ENCODE measurements at places on chromosomes 7 and 10.

DNA sequence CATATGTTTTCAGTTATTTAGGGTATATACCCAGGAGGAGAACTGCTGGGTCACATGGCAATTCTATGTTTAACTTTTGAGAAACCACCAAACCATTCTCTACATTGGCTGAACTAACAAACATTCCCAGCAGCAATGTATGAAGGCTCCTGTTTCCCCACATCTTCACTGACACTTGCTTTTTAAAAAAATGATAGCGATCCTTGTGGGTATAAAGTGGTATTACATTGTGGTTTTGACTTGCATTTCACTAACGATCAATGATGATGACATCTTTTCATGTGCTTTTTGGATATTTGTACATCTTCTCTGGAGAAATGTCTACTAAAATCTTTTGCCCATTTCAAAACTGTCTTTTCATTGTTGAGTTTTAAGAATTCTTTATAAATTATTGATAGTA lies 51.2 kb upstream of the ANAPC16 start:
- DNase-seq: no peak

DNA sequence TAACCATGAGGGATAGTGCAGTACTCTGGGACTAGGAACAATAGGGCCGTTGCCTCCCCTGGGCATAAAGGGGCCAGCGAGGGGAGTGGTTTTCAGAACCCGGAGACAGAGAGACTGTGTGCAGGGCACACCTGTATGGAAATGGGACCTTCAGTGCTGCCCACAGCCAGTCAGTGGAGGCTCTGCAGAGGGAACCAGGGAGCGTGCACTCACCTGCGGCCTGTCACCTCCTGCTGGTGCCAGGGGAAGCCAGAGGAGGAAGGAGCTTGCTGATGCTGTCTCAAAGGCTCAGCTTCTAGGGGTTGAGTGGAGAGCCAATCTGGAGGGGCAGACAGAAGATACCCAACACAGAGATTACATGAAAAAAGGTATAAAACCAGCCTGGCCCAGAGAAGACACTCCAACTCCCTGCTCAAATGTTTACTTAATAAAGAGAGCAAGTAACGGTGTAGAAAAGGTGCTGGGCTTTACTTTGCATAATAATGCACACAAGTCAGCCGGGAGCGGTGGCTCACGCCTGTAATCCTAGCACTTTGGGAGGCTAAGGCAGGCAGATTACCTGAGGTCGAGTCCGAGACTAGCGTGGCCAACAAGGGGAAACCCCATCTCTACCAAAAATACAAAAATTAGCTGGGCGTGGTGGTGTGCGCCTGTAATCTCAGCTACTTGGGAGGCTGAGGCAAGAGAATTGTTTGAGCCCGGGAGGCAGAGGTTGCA lies 35.5 kb upstream of the WAPL start:
- DNase-seq: no peak

DNA sequence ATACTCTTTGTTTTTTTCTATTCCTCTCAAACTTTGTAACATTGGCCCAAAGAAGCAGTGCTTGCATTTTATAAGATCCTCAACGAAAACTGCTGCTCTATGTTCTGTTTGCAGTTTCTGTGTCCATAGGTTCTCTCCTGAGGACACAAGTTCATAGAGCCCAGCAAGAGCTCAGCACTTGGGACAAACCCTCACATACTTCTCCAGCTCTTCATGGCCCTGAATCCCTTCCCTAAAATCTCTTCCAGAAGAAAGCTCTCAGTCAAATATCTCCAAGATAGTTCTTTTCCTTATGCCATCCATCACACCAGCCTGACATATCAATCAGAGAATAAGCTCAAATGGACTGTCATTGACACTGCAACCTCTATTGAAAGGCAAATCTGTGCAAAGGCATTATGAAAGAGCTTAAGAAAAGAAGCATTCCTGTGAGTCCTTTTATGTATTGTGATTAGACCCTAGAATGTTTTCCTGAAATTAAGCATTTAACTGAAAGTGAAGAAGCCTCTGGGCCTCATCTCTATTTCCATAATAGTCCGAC lies 405.5 kb downstream of the ANKRD7 start:
- DNase-seq: no peak

DNA sequence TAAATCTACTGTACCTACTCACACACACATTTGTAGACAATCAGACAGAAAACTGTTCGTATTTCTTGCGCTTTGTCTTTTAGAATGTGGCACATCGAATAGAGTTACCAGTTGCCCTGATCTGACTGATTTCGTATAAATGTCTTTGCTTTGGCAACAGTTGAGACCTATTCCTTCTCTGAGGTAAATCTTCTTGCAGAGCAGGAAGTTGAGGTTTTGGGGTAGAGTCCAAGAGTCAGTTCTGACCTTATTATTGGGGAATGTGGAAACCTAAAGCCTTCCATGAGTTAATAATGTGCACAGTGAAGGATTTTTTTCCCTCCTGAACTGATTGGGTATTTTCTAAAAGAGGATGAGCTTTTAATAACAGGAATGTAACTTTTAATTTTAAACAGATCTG lies 135.3 kb downstream of the KIAA1217 start:
- no peak for DNase-seq

DNA sequence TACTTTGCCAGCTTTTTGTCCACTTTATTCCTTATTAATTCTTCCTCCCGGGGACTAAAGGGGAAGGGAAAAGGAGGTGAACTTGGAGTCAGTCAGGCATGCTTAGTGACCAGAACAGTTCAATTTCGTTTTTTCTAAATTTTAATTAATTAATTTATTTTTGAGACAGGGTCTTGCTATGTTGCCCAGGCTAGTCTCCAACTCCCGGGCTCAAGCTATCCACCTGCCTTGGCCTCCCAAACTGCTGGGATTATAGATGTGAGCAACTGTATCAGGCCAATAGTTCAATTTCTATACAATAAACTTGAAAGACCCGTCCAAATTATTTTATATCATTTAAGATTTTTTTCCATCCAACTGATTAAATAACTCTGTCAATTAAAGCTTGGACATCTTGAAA lies 1.3 kb upstream of the SLF2 start:
- no peak for DNase-seq

GRCh38 chr10:56975513-56975912 lies 614.5 kb upstream of the ZWINT start:
- no peak for DNase-seq

- no peak for DNase-seq
These were observed 88.8 kb upstream of the MDFIC start for GRCh38 chr7:114832906-114833595.

- no peak for DNase-seq
These were observed 43.4 kb downstream of the GRK5 start for GRCh38 chr10:119250641-119251314.

- no peak for DNase-seq
These were observed 2.9 kb upstream of the MTPN start for GRCh38 chr7:135980012-135980551.

DNA sequence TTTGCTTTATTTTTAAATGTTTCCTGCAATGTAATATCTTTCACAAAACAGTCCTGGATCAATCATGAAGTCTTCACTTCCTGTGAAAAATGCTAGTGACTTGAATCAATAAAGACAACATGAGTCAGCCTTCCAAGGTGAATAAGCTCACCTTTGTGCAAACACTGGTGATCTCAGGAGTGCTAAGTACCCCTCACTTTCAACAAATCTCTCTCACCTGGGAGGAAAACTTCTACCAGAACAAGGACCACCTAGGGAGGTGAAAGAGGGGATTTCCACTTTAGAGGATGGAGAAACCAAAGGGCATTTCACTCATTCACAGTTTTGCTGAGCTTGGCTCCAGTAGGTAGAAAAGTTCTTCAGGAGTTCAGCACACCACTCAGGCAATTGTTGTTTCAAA lies 64.8 kb downstream of the CALD1 start:
- no peak for DNase-seq

DNA sequence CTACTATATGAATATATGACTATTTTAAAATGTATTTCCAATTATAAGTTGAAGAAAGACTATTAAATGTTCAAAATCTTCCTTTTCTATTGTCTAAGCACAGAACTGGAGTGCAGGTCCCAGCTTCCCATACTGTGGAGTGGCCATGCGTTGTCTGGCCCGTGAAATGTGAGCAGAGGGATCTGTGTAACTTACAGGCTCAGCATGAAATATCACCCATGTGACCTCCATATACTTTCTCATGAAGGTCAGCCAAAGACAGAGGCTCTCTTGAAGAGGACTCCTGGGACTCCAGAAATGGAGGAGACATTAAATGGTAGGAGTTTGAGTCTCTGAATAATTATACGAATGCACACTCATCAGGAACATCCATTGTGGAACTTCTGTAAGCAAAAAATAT lies 92.4 kb upstream of the CAV2 start:
- no peak for DNase-seq

GRCh38 chr10:71241830-71242621 lies 29.7 kb downstream of the UNC5B start:
- no peak for DNase-seq

- no peak for DNase-seq
These were observed 124.8 kb upstream of the TMEM72 start for GRCh38 chr10:44786286-44786850.

GRCh38 chr7:100465702-100466311 lies 1.7 kb upstream of the SPACDR start:
- DNase-seq: no peak

- no peak for DNase-seq
These were observed 105.5 kb upstream of the CHST15 start for GRCh38 chr10:124198871-124199270.

GRCh38 chr7:135174941-135175340 lies 4.4 kb upstream of the CYREN start:
- no peak for DNase-seq

- DNase-seq: no peak
These were observed 169.8 kb downstream of the UBE2H start for GRCh38 chr7:129782818-129783583.

GRCh38 chr7:17407229-17407628 lies 108.8 kb downstream of the AHR start:
- DNase-seq: no peak

DNA sequence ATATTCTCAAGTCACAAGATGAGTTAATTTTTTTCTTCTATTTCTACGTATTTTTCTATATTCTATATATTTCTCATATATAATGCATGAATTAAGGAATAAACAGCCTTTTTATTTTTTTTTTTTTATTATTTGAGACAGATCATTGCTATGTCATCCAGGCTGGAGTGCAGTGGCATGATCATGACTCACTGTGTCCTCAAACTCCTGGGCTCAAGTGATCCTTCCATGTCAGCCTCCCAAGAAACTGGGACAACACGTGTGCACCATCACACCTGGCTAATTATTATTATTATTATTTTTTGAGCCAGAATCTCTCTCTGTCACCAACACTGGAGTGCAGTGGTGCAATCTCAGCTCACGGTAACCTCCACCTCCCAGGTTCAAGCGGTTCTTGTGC lies 1.5 kb downstream of the CLDN12 start:
- no peak for DNase-seq

GRCh38 chr7:106871793-106872571 lies 6.9 kb downstream of the PIK3CG start:
- DNase-seq: no peak

DNA sequence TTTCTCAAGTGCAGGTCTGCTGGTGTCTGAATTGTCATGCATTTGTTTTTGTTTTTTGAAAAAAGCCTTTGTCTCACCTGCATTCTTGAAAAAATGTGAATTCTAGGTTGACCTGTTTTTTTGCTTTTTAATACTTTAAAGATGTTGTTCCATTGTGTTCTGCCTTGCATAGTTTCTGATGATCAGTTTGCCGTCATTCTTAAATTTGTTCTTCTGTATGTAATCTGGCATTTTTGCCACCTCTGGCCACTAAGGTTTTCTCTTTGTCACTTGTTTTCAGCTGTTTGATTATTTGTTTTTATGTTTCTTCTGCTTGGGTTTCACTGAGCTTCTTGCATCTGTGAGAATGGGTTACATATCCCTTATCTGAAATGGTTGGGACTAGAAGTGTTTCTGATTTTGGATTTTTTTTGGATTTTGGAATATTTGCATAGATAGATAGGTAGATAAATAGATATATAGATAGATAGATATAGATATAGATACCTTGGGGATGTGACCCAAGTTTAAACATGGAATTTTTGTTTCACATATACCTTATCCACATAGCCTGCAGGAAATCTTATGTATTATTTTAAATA lies 16.5 kb downstream of the MGMT start:
- no peak for DNase-seq

DNA sequence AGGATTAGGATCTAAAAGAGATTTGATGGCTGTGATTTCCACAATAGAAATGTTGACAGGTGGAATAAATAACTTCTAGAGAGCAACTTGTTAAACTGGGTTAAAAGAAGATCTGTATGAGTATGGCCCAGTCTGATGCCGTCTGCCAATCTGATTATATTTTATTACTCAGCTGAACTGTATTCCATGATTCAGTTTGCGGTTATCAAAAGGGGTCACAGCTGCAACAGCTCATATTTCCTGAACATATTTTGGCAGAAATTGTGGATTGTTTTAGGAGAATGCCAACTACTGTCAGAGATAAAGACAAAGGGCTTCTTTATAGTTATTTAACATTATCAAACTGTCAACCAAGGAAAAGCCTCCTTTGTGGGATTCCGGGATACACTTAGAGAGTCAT lies 244.8 kb upstream of the MINDY3 start:
- DNase-seq: no peak

DNA sequence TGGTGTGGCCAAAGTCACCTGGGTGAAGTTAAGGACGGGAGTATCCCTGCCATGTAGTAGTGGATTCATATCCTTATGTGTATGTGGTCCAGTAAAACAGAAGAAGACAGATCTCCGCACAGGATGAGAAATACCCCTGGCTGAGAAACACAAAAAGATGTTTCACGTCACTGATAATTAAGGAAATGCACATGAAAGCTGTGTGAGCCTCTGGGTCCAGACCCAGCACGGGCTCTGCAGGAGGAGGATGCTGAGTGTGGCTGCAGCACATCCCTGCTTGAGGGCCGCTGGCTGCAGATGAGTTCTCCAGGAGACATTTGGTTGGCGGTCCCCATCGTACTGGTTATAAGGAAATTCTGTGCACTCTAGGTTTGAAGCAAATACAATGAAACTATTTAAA lies 8.2 kb upstream of the SUN1 start:
- DNase-seq: no peak

GRCh38 chr10:114762811-114763210 lies 58.8 kb upstream of the FHIP2A start:
- DNase-seq: no peak

GRCh38 chr10:132135053-132135872 lies 51.5 kb upstream of the DPYSL4 start:
- no peak for DNase-seq

DNA sequence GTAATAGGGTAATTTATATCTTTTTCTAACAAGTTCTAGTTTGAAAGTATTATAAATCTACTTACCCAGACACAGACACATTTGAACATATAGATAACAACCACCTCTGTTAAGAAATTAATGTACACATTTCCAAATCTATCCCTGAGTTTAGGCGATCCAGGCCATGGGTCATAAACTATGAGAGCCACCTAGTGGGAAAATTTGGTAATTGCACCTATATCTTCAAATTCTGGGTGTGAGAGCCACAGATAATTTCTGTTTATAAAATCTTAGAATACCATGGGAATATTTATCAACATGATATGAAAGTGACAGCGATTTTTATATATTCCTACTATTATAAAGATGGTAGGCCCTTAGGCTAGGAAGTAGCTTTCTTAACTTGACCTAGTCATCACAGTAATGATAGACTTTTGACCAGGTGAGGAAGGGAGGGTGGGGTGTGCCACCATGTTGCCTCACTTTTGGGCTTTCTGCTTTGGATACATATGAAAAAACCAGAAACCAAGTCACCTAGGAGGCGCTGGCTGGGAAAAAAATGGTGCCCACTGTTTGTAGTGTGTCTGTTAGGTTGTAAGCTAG lies 8.0 kb upstream of the EPHA1 start:
- DNase-seq: no peak
